Stimulated activated CD4-positive, alpha-beta T cell treated with anti-CD3 and anti-CD28 coated beads, Interleukin-1b, Interleukin-23, amount 100 ng/mL, for 24 hours (primary cell): ENCODE measurements at places on chromosomes 4 and X.

DNA sequence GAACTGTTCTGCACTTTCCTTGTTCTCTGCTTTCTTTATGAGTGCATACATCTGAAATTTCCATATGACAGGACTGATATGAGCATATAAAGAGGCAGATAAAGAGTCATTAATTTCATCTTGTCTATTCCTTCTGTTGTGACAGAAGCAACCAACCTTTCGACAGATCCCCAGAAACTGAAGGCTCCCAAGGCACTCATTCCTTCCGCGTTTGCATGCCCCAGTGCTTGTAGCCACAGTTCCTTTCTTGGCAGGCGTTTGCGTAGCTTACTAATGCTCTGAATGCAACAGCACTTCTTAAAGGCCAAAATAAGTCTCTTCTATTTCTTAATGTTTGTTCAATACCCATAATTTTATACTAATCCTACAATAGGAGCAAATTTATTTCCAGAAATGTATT lies 94.0 kb upstream of the TBL1X start:
- DNase-seq = no peak

DNA sequence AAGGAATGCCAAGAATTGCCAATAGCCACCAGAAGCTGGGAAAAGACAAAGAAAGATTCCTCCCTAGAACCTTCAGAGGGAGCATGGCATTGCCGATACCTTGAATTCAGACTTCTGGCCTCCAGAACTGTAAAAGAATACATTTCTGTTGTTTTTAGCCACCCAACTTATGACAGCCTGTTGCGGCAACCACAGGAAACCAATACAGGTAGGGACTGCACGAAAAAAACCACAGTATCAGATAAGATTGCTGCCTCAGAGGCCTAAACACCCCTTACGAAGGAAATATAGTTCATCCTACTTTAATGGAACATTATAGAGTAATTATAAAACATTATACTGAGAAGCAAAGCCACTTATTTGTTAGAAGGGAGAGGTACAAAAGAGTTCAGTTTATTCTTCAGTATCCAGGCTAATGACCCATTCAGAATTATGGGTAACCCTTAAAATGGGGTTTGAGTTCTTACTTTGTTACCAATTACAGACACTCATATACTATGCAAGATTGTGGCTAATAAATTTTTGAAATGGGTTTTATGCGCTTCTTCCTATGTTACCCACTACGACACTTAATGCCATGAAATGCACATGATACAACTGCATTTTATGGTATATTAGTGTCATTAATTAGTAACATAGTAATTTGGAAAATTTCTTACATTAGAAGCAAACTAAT lies 37.4 kb upstream of the SMIM10L2A start:
- no peak for DNase-seq

DNA sequence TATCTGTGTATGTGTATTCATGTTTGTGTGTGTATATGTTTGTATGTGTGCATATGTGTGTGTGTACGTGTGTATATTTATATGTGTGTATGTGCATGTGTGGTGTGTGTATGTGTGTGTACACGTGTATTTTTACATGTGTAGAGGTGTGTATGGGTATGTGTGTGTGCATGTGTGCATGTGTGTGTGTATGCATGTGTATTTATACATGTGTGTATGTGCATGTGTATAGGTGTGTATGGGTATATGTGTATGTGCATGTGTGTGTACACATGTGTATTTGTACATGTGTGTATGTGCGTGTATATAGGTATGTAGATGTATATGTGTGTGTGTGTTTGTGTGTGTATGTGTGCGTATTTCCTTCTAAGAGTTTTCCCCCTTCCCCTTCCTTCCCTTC lies 207.7 kb upstream of the ATP6AP2 start:
- no peak for DNase-seq

- DNase-seq = no peak
Measured at GRCh38 chr4:77699731-77700210, 94.2 kb downstream of the CXCL13 start.

GRCh38 chr4:24794916-24795665 lies at the start of gene SOD3:
Gene SOD3 (plus strand): TSS chr4:24795573. CDS start chr4:24799522, 3,949 bp downstream.
- DNase-seq = no peak

GRCh38 chr4:105851196-105851595 lies 44.1 kb upstream of the NPNT start:
- no peak for DNase-seq

GRCh38 chrX:10875995-10876394 lies 235.1 kb upstream of the HCCS start:
- DNase-seq = no peak

- no peak for DNase-seq
Measured at GRCh38 chr4:143700046-143700415, 444 bp downstream of the FREM3 start.

DNA sequence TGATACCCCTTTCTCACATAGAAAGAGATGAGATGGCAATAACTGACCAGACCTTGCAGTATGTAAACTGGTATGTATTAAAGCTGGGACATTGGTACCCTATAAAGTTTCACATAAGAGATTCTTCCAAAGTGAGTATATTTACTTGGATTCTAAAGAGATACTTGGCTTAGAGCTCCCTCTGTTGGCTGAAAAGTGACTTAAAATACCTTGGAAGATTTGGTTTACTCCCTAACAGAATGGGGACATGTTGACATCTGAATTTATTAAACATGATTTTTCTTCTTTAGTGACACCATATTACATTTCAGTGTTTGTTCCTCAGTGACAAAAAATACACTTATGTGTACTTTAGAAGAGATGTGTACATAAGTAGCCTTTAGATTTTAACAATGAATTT lies 47.9 kb upstream of the RGN start:
- no peak for DNase-seq

DNA sequence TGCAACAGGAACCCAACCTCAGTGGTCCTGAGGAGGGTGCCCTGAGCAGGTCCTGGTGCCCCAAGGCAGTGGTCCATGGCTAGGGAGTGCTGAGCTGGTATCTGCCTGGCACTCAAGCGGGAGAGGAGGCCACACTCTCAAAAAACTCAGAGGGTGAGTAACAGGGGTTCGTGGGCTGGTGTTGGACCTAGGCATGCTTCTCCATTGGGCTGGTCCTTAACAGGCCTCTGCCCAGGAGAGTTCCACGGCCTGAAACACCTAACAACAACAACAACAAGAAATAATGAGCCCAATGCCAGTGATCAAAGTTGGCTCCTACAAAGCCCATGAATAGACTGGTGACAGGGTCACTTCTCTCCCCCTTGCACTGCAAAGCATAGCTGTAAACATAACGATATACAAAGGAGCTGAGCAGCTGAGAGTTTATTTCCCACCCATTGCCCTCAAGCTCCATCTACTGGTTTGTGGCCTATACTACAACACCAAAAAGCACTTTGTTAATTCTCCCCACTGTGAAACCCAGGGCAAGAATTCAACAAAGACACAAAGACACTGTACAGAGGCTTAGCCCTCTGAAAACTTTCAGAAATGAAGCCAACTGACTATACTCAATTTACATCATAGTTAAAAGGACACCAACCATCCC lies 736.1 kb upstream of the ADGRL3 start:
- DNase-seq = no peak

GRCh38 chrX:155819525-155819924 lies 61.6 kb upstream of the VAMP7 start:
- no peak for DNase-seq

DNA sequence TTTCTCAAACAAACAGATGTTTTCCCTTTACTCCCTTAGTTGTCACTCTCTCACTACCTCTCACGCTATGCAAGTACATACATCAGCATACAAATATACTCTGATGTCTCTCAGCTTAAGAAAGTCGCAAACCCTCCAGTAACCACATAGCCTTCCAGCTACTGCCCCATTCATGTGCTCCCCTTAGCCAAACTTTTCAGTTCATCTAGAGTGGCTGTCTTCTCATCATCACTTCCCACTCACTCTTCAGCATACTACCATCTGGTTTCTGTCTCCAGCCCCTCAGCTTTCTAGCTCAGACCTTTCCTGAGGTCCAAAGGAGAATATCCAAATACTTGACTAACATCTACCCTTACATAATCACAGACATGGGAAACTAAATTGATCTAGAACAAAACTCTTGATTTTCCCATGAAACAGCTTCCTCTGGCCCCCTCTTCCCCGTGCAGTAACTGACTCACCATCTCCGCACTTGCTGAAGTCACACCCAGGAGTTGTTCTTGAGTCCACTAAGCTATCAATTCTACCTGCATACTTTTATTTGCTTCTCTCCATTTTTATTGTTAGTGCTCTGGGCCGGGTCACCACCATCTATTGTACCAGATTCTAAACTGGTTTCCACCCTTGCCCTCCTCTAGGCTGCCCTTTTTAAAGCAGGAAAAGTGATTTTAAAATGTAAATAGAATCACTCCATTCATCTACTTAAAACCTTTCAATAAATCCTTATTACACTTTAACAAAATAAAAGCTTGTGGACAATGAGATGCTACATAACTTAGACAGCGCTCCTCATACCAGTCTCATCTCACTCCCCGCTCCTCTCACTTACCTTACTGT lies 57.2 kb downstream of the CASP6 start:
- no peak for DNase-seq

GRCh38 chr4:177427192-177427591 lies 15.0 kb downstream of the AGA start:
- no peak for DNase-seq

GRCh38 chrX:153875391-153876111 lies 10.4 kb downstream of the L1CAM start:
- DNase-seq = peak; percentile 30

GRCh38 chr4:41799126-41799525 lies 50.6 kb upstream of the PHOX2B start:
- no peak for DNase-seq

DNA sequence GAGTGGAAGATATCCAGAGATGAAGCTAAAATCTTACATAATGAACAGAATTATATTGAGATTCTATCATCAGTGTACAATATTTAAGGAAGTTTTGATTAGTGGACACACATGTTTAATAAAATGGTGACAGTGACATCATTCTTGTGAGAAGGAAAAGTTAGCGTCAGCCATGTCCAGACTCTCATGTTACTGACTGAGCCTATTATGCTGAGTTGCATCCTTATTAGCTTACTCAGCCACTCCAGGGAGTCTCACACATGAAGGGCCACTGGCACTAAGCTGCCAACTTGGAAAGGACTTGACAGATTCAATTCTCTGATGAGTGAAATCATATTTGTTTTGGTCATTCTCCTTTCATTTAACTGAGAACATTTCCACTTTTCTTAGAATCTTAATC lies 170.6 kb downstream of the BANK1 start:
- DNase-seq = no peak

DNA sequence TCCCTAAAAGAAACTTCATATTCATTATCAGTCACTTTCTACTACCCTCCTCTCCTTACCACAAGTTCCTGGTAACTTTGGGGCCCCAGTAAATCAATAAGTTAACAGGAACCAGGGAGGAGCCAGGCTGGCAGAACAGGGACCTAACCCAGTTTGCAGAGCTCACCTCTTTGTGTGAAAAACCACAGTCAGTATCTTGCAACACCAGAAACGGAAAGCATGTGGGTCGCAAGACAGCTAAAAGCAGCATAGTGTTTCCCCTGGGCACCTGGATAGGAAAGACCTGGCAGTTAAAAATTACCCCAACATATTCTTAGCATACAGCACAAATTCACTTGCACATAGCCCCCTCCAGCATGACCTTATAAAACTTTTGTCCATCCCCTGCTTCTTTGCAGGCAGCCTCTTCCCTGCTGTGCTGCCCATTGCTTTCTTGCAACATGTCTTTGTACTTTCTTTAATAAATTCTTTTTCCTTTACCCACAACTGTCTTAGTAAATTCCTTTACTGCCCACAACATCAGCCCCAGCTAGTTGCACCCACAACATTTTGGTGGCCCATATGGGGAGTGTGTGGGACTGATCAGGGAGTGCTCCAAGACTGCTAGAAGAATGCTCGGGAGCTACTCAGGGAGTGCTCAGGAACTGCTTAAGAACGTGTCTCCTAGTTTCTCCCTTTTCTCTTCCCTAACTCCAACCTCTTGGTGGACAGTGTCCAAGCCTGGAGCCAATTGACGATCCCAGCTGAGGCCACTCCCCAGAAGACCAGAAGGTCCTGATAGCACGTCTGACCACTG lies 83.4 kb downstream of the MSN start:
- DNase-seq = no peak

DNA sequence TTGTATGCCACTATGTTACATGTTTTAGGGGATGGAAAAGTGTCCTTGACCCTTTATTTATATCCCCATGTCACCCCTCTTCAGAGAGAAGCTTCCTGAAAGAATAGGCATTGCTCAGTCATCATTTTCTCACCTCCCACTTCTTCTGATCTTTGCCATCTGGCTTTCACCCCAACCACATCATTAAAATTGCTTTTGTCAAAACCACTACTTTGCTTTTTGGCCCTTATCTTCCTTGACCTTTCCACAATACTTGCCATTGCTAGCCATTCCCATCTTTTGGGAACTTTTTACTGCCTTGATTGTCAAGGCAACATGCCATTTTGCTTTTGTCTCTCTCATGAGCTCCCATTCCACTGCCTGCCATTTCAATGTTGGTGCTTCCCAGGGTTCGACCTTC lies 14.9 kb upstream of the FAM9B start:
- no peak for DNase-seq

DNA sequence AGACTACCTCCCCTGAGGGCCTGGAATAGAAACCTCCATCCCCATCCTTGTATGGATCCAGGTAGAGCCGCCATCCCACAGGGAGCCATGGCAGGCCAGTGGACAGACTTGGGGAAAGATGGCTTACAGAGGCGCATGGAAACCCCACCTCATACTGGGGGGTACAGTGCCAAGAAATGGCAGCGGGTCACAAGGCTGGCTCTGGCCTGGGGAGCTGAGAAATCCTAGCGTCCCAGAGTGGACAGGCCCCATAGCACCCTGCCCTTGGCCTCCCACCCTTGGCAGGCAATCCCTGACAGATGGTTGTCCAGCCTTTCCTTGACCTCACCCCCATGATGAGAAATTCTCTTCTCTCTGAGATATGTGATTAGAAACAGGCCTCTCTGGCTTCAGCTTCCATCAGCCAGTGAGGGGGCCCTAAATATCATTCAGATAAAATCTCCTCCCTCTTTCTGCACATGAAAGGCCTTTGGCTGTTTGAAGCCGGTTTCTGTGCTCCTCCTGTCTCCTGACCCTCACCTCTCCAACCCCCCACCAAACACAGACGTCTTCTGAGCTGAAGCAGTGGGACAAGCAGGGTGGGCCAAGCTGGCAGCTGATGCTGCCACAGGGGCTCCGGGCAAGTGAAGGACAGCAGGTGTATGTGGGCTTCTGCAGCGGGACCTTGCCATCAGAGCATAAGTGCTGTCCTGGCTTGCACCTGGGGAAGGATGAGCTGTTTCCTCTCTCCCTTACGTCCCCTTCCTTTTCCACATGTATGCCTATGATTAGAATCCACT lies 204.4 kb upstream of the MAMLD1 start:
- no peak for DNase-seq

- no peak for DNase-seq
Measured at GRCh38 chr4:107603430-107603829, 116.6 kb downstream of the PAPSS1 start.

DNA sequence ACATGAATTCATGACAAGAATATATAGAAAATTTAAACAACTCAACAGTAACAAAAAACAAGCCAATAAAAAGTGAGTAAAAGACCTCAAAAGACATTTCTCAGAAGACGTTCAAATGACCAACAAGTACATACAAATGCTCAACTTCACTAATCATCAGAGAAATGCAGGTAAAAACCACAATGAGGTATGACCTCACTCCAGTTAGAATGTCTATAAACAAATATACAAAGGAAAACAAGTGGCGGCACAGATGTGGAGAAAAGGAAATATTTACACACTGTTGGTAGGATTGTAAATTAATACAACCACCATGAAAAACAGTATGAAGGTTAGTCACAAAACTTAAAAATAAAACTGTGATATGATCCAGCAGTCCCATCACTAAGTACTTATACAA lies 1033.1 kb downstream of the RAPGEF2 start:
- no peak for DNase-seq
